ENCODE measurements at places on chromosomes 11 and 22. TPM values are rescaled to one million over a fixed set of nuclear protein-coding genes. Genes with fewer than 3 reads are reported as not detected.

GRCh38 chr22:27654546-27655445, 146.8 kb downstream of the MN1 start:
- DNase-seq = no peak
- H3K27me3 ChIP-seq = no peaks in the 10 kb centered on the region
- H3K4me1 ChIP-seq = no peaks in the 10 kb centered on the region
- no peaks in the 10 kb centered on the region for H3K36me3 ChIP-seq
- H3K27ac ChIP-seq = no peak overlapping the region

DNA sequence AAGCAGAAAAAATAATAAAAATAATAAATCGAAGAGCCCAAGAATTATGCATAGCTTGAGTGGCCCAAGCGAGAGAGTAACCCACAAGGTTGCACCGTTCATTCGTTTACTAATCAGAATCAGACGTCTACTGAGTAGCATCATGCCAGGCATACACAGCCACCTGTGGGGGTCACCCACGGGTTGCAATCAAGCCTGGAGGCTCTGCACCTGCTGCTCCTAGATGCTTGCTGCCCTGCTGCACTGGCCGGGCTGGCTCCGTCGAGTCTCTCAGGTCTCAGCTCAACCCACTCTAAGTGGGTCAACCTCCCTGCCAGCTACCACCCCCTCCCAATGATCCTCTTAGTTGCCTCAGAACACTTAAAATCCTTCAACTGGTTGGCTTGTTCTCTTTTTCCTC, 2.0 kb upstream of the TESMIN start:
- no peaks in the 10 kb centered on the region for H3K27me3 ChIP-seq
- H3K4me1 ChIP-seq = peaks cover 11% of the 10 kb centered on the region
- H3K36me3 ChIP-seq = peaks cover 5% of the 10 kb centered on the region
- no peak overlapping the region for H3K4me3 ChIP-seq

GRCh38 chr11:14414470-14415461, 55.8 kb upstream of the RRAS2 start:
- no peaks in the 10 kb centered on the region for H3K36me3 ChIP-seq
- peak; percentile 38 for DNase-seq
- no peaks in the 10 kb centered on the region for H3K27me3 ChIP-seq
- peak overlapping the region; percentile 12 for H3K27ac ChIP-seq

DNA sequence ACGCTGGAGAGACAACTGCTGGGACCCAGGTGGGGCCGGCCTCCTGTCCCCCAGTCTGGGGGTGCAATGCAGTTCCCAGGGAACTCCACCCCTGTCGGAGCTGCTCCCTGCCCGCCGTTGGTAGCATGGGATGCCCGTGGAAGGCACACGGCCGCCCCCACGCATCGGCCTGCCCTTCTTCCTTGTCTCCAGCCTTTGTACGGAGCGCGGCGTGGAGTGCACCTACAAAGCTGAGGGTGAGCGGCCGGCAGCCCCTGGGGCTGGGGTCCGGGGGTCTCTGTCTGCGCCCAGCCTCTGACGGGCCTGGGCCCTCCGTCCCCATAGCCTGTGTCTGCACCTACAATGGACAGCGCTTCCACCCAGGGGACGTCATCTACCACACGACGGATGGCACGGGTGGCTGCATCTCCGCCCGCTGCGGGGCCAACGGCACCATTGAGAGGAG, 23.2 kb downstream of the MUC5AC start:
- no peak overlapping the region for H3K4me3 ChIP-seq
- no peaks in the 10 kb centered on the region for H3K36me3 ChIP-seq
- H3K27ac ChIP-seq = no peak overlapping the region
- no peak for DNase-seq
- H3K27me3 ChIP-seq = no peaks in the 10 kb centered on the region

The PNPLA3 gene
- total RNA-seq = not detected

DNA sequence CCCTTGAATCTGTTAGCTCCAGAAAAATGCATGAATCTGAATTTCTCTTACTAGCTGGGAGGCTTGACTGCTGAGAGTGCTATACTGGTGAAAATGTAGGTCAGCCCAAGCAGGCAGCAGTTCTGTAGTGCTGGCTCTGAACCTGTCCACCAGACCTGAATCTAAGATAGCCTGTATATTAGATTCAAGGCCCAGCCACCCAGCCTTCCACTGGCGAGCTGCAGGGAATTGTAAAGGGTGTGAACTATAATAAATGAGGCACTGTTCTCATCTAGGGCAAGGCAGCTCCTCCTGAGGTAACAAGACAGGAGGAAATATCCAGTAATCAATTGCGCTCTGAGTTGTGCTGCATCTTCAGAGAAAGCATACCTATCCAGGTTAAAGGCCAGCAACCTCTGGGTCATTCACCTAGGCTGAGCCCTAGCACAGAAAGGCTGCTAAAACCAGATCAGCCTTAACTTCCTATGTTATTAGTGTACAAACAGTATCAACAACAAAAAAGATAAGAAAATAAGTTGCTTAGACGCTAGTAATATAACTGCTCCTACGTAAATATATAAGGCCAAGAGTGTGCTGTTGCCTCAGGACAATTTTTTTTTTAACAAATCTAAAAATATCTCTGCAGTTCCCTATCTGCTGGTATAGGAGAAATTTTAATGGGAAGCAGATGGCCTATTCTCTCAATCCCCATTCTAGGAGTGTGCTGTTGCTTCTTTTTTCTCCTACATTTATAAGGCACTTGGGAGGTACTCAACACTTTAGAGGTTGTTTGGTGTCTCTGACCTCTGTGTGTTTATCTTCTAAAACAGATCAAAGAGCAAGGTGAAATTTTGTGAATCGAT, 63.0 kb downstream of the RELT start:
- H3K27me3 ChIP-seq = no peaks in the 10 kb centered on the region
- H3K4me3 ChIP-seq = no peak overlapping the region
- H3K4me1 ChIP-seq = no peaks in the 10 kb centered on the region
- no peaks in the 10 kb centered on the region for H3K36me3 ChIP-seq
- DNase-seq = no peak
- H3K27ac ChIP-seq = no peak overlapping the region

DNA sequence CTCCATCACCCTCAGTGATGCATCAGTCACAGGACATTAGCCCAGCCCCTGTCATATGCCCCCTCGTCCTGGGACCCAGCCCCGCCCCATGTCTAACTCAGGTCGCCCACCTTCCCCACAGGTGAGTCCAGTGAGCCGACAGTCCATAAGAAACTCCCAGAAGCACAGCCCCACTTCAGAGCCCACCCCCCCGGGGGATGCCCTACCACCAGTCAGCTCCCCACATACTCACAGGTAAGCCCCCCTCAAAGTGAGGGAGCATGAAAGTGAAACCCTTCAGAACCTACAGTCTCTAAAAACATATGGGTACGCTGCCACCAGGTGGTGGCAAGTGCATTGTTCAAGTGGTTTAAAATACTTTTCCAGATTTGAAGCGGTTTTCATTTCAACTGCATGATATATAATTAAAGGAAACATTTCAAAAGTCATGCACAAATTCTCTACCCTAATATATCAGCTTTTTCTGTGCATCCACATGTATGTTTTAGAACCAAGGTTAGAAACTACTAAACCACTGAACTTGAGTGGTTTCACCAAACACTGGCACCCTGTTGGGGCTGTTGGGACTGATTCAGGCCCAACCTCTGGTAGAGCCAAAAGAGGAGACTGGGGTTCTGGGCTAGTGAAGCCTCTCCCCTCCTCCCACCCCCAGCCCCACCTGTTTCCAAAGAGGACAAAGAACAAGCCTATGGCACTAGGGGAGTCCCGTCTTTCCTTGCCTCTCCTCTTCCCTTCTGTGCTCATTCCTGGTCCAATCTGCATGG, 17.3 kb downstream of the EPS8L2 start:
- no peak overlapping the region for H3K4me3 ChIP-seq
- peaks cover 7% of the 10 kb centered on the region for H3K27me3 ChIP-seq
- peaks cover 56% of the 10 kb centered on the region for H3K4me1 ChIP-seq
- DNase-seq = peak; percentile 81
- no peak overlapping the region for H3K27ac ChIP-seq
- H3K36me3 ChIP-seq = no peaks in the 10 kb centered on the region

DNA sequence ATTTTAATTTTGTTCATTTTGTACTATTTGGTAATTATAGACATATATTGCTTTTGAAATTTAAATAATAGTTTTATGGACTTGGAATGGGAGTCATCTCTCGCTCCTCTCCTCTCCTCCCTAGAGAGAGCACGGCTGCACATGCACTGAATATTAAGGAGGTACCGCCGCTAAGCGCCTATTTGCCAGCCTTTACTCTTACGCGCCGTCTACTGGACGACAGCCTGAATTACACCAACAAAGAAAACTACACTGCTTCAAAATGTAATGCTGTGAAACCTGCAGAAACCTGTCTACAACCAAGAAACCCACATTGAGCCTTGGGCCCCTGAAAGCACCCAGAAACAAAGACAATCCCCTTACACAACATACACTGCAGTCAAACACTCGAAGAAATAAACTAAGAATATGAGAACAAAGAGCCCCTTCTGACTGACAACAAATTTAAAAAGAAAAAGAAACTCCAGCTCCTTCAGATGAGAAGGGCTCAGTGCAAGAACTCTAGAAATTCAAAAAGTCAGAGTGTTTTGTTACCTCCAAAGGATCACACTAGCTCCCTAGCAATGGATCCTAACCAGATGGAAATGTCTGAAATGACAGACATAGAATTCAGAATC, 737.2 kb downstream of the LRRC4C start:
- H3K27ac ChIP-seq = no peak overlapping the region
- no peak for DNase-seq
- H3K4me1 ChIP-seq = no peaks in the 10 kb centered on the region
- H3K4me3 ChIP-seq = no peak overlapping the region
- no peaks in the 10 kb centered on the region for H3K36me3 ChIP-seq
